Right lung (tissue), 10 donors: ENCODE measurements at places on chromosomes 5 and 9. TPM values are rescaled to one million over a fixed set of nuclear protein-coding genes. Genes with fewer than 3 reads are reported as not detected.

DNA sequence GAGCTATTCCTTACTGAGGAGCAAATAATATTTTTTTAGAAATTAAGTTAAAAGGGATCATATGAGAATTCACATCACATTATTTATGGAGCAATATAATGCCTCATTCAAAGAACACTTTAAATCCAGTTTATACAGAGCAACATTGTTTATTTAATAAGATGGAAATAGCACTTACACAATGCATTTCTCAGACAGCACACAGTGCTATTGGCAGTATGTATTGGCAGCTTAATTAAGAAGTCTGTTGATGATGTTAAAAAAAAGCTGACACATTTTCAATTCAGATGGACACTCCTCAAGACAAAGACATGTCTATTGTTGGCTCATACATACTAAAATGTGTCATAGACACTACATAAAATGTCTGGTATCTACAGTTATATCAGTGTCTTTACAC lies 171.3 kb downstream of the NR2F1-AS1 start:
- DNase-seq, result no peak

DNA sequence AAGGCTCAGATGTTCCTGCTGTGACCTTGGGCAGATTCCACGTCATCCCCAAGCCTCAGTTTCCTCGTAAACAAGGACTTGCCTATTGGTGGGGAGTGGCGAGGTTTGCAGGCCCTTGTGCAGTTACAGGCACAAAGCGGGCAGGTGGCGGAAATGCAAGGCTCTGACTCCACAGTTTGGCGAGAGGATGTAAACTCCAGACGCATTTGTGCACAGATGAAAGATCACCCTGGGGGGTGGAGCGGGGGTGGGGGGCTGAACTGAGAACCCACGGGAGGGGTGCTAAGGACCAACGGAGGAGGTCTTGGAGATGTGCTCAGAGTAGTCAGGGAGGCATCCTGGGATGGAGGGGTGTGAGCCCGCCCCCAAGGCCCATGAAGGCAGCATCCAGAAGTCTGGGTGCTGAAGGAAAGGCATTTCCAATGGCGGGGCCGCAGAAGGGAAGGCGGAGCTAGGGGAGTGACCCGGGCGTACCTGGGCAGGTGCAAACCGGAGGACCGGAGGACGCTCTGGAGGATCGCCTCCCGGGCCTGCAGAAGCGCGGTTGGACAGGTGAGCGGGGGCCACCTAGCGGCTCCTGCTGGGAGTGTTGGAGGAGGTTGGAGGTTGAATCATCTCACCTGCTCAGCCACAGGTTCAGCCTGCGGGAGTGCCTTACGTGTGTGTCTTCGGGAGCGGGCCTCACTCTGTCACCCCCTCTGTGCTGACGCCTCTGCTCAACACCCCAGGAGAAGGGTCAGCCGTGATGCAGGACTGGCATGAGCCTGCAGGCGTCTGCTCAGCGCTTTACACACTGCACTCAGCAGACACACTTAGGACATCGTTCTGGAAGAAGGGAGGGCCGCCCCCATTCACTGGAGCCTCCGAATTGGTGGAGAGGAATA lies 1.9 kb upstream of the FIBCD1 start:
- no peak for DNase-seq

GRCh38 chr5:181191526-181192336 lies 13.3 kb downstream of the TRIM7 start:
- peak; percentile 96 for DNase-seq

- no peak for DNase-seq
These were observed 321.8 kb downstream of the SLIT3 start for GRCh38 chr5:168979135-168979534.

DNA sequence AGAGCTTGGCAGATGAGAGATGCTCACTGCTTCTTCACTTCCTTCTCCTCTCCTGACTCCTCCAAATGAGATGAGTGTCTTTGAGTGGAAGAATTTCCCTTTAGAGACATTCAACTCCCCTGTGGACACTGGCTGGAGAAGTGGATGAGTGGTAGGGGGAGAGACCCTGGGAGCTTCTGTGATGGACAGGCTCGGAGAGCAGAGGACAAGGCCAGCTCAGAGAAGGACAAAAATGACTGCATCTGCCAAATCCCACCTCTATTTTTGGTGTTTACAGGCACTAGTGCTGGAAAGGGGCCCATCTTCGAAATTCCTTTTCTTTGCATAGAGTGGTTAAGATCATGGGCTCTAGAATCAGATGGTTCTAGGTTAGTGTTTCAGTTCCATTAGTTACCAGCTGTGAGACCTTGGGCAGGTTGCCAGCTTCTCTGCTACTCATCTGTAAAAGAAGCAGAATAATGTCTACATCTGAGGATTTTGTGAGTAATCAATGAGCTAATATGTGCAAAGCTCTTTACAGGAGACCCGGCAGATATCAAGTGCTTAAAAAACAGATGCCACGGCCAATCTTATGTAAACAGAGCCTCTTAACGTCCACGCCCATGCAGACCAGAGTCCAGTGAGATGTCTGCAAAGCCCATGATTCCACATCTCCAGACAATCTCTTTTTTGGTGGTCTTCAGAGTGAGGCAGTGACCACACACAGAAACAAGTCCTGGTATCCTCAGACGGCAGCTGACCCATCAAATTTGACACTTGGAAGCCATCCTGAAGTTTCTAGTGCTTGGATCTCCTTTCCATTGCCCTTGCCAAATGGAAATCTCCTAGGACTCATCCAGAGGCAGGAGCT lies 13.6 kb upstream of the COL27A1 start:
- no peak for DNase-seq

FOXD4L6 gene
- not detected for polyA plus RNA-seq

DNA sequence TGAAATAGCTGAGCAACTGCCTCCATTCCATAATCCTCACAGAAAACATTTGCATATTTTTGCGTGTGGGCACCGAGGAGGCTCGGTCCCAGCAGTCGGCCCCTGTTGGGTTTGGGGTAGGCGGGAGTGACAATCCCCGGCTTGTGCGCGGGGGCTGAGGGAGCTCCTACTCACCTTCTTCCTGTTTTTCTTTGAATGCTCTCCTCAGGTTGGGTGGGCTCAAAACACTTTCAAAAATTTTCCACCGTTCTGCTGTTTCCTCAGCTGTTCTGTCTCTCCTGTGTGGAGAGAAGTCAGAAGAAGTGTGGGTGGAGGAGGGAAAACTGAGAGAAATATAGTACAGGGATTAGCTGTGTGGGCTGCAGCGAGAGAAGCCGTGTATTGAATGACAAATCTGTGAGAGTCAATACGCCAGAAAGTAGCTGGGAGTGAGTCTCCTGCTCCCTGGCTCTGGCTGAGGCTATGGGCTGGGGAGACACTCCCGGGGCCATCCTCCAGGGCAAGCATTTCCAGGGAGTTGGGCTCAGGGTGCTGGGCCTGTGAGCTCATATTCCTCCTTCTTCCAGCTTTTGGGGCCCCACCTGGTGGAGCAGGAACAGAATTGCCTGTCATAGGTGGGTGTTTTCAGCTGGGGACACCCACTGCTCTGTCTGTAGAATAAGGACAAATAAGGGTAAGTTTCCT lies 84.7 kb downstream of the CMYA5 start:
- no peak for DNase-seq

CDC20B gene
- 23.4 TPM for polyA plus RNA-seq

DNA sequence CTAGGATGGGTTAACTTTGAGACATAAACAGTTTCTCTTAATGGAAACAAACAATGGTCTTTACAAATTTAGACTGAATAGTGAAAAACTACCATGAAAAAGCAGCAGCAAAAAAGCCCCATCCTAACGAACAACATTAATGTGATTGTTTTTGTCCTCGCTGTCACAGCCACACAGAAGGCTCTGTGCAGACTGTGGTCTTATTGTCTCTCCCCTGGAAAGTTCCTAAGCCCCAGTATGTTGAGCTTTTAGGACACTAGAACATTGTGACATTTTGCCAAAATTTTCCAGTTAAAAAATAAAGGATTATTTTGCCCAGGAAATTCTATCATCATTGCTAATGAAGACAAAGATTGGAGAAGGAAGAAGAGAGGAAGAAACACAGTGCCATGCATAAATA lies 12.6 kb upstream of the SOWAHA start:
- no peak for DNase-seq

- no peak for DNase-seq
These were observed 233.5 kb upstream of the PCSK5 start for GRCh38 chr9:75657015-75657414.

PCDHB13 gene
- polyA plus RNA-seq, result 3.9 TPM

GRCh38 chr9:112408275-112408674 lies 28.4 kb downstream of the HSDL2 start:
- no peak for DNase-seq

- peak; percentile 74 for DNase-seq
These were observed 4.4 kb downstream of the SLC25A25 start for GRCh38 chr9:128072144-128073021.

SLC6A18 gene
- polyA plus RNA-seq, result not detected

FOCAD gene
- polyA plus RNA-seq, result 29.9 TPM

GRCh38 chr5:76544268-76544926 lies 78.8 kb downstream of the F2RL2 start:
- peak; percentile 35 for DNase-seq

DNA sequence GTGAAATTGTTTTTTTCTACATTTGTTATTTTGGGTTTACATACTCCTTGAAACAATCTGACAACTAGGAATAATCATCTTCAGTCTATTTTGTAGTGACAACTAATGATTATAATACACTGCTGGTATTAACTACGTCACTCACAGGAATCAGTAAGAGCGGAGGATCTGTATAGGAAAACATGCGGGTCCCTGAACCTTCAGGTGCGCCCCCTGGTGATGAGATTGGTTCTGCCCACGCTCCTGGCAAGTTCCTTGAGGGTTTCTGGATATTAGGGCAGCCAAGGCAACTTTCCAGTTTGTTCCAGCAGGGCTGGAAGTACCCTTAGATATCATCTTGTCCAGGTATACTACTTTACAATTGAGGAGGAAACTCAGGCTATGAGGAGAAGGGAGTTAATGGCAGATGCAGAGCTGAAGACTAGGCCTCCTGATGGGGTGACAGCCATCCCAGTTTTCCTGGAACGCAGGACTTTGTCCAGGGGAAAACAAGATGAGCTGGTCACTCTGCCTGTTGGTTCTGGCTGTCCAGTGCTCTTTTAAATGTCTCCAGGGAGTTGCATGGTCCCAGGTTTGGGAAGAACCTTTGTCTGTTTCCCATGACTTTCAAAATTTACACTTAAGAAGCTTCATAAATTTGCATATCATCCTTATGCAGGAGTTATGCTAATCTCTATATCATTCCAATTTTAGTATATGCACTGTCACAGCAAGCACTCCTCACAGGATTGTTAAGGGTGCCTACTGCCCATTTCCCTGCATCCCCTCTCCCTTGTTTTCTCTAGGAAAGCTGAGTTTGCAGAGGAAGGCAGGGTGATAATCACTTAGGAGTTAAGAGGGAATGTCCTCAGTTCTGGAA lies 14.9 kb upstream of the WNT8A start:
- DNase-seq, result no peak

TTC39B gene
- polyA plus RNA-seq, result 6.9 TPM

JAKMIP2 gene
- polyA plus RNA-seq, result 6.5 TPM

DNA sequence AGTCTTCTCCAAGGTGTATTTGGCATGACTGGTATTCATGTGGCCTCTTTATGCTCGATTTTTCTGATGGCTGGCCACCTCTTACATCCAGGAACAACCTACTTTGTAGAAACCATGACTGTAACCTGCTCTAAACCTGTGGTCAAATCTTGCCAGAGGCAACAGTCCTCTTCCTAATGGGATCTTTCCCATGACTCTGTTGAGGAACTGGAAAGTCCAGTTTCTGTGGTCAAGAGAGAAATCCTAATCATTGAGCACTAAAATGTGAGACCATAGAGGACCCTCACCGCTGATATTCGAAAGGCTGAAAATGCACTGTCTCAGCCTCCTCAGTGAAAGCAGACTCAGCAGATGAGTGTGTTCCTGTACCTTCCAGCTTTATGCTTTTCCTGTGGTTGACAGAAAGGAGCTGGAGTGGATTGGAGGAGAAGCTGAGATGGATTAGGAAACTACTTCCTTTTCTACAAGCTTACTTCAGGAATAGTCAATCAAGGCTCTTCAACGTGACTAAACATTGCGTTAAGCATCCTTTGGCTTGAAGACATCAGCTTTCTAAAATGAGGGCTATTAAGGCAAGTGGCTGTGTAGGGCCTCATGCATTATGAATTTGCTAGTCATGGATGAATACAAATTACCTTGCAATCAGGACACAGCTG lies 69.7 kb upstream of the DAPK1 start:
- DNase-seq, result no peak

ACOT12 gene
- 0.27 TPM for polyA plus RNA-seq

DNA sequence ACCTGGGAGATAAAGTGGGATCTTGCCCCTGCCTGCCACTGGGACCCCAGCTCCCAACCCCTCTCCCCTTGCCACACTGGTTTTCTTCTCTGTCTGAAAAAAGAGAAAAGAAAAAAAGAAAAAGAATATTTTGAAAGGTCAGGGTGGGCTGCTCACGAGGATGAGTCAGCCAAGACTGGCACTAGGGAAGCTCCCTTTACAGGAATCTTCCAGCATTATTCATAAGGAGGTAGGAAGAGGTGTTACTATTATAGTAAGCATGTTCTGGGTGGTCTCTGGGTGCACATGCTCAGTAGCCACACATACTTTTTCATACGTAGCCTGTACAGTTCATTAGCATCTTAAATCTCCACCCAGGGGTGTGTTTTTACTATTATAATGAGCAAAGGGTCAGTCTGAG lies 46.8 kb upstream of the HAND1 start:
- no peak for DNase-seq

- no peak for DNase-seq
These were observed 120.9 kb downstream of the SH3GL2 start for GRCh38 chr9:17699615-17700330.

DNA sequence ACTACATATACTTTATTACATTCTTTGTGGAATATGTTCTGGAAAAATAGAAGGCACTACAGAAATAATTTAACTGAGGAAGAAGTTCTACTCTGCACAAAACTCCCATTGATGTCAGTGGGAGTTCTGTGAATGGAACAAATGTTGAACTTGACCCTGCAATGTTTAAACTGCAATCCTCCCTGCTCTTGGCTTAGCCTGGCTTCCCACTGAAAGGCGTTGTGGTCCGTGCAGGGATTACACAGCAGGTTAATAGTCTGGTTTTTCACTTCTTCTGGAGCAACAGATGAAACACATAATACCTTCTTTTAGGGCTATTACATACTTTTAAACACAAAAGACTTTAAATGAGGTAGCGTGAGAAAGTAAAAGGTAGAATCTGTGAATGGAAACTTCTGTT lies 12.9 kb upstream of the ERBIN start:
- DNase-seq, result no peak

DNA sequence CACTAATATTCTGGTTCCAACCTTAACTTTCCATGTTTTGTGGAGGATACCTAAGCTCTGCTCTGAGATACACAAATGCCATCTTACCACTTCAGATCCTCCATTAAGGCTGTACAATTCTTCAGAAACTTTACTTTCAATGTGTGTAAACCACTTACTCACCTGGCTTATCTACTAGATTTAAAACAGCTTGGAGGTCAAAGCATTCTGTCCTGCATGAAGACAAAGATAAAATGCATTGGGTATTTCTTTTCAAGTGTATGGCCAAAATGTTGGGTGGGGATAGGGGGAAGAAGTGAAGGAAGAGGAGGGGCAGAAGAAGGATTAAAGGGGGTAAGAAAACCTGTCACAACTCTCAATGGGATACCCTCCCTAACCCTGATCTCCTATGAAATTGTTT lies 939 bp downstream of the GOLGA1 start:
- DNase-seq, result no peak

BAG1 gene
- polyA plus RNA-seq, result 53.7 TPM

GRCh38 chr9:132018957-132019405 lies 60.7 kb downstream of the MED27 start:
- DNase-seq, result no peak
